Mucosa of gallbladder (tissue), 1 donor: ENCODE measurements at places on chromosomes 5 and 9. TPM values are rescaled to one million over a fixed set of nuclear protein-coding genes. Genes with fewer than 3 reads are reported as not detected.

Gene SV2C
- total RNA-seq, result 0.20 TPM

Gene ERAP2
- total RNA-seq, result 12.9 TPM

Gene CDX1
- total RNA-seq, result 0.29 TPM

Gene CDH9
- total RNA-seq, result not detected

Gene TAF11L10
- not detected for total RNA-seq

Gene ADAM19
- 22.1 TPM for total RNA-seq

Gene CKS2
- total RNA-seq, result 10.6 TPM
